A549 treated with AZD2906 at 1 μM for 4 hours (cell line): ENCODE measurements at places on chromosomes 6 and 20. TPM values are rescaled to one million over a fixed set of nuclear protein-coding genes. Genes with fewer than 3 reads are reported as not detected.

Gene PLG
- not detected in 5 replicates for total RNA-seq

Gene SFTA2
- 0.19 to 0.38 TPM (median 0.24 TPM) in 3 of 5 replicates, not detected in the others for total RNA-seq

Gene ENPP4
- total RNA-seq: 0.24 to 0.35 TPM (median 0.31 TPM) in 5 replicates

Gene LAMA2
- total RNA-seq: 0.52 to 0.70 TPM (median 0.59 TPM) in 5 replicates

Gene CCM2L
- 0.29 to 0.64 TPM (median 0.37 TPM) in 5 replicates for total RNA-seq

Gene ATP6V1G2
- total RNA-seq: 0.62 to 1.1 TPM (median 0.93 TPM) in 5 replicates
